M059J (cell line): ENCODE measurements at places on chromosomes 1 and 21.

GRCh38 chr1:182397653-182398393, 2.6 kb downstream of the TEDDM1 start:
- no peak for DNase-seq

DNA sequence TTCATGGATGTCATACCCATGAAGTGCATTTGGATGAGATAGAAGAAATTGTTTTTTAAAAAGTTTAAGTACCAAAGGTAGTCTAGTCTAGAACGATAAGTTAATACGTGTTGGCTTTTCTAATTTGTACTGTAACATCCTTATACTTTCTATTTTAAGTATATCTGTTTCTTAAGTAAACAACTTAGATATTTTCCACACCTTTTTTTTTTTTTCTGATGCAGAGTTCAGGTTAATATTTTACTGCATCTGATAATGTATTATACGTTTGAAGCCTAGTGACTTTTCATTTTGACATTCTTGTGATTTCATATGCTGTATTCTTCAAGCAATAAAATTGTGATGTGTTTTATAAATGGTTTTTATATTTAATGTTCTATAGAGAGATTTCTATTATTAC, 16.5 kb downstream of the DR1 start:
- no peak for DNase-seq

- DNase-seq, result no peak
Measured at GRCh38 chr1:51321924-51322280, 8.5 kb downstream of the TTC39A start.

- DNase-seq, result no peak
Measured at GRCh38 chr1:54480525-54480848, 67.5 kb upstream of the ACOT11 start.

DNA sequence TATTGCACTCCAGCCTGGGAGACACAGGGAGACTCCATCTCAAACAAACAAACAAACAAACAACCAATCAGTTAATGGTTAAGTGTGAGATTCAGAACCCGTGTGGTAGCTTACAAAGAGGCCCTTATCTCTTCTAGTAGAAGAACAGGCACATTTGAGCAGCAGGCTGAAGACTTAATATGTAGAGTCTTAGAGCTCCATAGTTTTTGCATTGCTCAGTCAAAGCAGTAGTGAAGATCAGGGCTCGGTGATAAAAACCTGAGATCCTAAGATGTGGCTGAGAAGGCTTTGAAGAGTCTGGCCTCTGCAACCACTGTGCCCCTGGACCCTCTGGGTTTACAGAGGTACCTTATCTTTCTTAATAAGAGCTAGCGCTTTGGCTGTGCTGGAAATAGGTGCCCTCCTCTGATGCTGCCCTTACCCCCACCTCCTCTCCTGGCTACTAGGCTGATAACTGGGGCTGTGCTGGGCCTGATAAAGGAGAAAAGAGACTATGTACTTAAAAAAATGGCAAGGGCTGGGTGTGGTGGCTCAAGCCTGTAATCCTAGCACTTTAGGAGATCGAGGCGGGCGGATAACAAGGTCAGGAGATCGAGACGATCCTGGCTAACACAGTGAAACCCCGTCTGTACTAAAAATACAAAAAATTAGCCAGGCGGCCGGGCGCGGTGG, 10.5 kb upstream of the UCK2 start:
- no peak for DNase-seq

GRCh38 chr21:40567501-40567900, 279.5 kb downstream of the DSCAM start:
- no peak for DNase-seq
